ENCODE measurements at places on chromosomes 2 and 18.

- DNase-seq = no peak
Observed at GRCh38 chr18:62287781-62288664, 37.1 kb upstream of the TNFRSF11A start.

DNA sequence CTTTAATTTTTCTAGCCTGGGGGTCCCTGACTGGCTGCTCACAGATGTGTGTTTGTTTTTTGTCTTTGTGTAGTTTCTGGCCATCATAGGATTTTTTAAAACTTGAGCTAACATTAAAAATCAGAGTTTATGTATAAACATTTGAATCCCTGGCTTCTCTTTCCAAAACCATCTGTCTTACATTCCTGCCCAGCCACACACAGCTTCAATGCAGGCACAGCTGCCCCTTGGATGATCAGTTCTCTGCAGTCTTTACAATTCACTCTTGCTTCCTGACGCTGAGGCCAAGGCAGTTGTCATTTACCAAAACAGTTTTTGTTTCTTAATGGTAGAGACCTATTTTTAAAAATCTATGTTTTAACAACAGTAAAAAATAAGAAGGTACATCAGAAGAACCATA lies 169.2 kb upstream of the LRRTM1 start:
- DNase-seq = peak; percentile 34

- DNase-seq = peak; percentile 51
Observed at GRCh38 chr2:36408198-36408703, 52.7 kb downstream of the CRIM1 start.

DNA sequence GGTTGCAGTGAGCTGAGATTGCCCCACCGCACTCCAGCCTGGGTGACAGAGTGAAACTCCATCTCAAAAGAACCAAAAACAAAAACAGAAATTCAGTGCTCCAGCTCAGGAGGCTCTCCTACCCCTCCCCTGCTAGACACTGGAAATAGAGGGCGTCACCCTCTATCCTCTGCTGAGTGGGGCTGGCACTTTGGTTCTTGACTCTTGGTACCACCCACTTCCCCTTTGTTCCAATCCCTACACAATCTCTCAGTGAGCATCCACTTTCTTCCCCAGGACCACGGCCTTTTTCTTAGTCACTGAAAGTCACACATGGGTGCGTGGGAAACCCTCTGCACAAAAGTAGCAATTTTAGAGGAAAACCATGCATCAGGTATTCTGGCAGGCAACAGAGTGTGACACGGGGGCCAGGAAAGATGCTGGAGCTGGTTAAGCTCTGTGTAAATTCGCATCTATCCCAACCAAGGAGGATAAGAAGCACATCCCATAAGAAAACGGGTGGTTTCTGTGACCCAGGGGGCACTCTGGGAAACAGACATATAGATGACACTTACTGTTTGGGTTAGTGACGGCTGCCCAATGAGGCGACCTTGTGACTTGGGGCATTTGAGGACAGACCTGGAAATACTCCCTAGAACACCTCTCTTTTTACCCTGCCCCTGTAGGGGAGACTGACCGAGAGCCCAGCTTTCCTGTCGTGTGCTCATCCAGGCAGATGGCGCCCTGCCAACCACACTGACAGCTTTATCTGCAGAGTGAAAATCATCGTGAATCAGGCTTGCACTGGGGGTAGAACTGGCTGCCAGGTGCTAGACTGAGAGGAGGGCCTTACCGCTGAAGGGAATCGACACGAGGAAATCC lies 7.7 kb downstream of the HJURP start:
- no peak for DNase-seq

DNA sequence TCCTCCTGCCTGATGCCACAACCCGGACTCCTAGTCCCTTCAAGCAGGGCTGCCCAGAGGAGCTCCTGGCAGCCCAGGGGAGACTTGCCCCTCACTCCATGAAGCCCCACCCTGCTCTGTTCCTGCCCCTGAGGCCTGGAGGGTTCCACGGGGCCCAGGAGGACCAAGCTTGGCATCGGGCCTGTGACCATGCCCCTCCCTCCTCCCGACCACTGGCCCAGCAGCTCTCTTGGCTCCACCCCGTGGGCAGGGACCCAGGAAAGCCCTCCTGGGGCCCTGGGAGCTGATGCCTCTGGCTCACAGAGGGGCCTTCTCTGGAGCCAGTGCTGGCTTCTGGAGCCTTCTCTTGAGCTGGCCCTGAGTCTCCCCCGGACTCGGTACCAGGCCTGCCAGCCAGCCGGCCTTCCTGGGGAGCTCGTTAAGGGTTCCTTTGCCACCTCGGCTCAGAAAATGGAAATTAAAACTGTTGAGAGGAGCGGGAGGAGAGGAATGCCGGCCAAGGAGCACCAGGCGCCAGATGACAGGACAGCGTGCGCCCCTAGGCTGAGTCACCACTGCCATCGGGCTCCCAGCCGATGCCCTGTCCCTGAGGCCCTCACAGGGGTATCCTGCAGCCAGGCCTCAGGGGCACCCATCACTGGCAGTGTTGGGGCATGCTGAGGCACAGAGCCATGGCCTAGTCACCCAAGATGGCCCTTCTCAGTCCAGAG lies 40.6 kb upstream of the SNED1 start:
- peak; percentile 50 for DNase-seq

- DNase-seq = no peak
Observed at GRCh38 chr2:19185086-19185485, 173.3 kb downstream of the OSR1 start.

- no peak for DNase-seq
Observed at GRCh38 chr2:173238385-173238784, 116.3 kb upstream of the CDCA7 start.

- DNase-seq = no peak
Observed at GRCh38 chr18:74198453-74198852, 50.1 kb downstream of the TIMM21 start.

DNA sequence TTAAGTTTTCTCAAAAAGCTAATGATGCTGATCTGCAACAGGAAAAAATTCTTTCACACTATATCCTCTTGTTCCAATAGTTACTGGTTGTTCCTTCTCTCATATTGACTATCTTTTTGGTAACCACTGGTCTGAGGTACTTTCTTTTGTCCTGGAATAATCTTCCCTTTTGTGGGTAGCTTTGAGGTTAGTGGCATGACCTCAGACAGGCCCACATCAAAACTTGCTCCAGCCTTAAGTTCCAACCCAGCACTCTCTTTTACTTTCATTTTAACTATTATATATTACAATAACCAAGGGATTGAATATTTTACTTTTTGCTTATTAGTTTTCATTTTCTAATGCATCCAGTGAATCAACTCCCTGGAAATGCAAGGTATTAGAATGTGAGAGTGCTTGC lies 9.5 kb downstream of the REG1A start:
- no peak for DNase-seq

DNA sequence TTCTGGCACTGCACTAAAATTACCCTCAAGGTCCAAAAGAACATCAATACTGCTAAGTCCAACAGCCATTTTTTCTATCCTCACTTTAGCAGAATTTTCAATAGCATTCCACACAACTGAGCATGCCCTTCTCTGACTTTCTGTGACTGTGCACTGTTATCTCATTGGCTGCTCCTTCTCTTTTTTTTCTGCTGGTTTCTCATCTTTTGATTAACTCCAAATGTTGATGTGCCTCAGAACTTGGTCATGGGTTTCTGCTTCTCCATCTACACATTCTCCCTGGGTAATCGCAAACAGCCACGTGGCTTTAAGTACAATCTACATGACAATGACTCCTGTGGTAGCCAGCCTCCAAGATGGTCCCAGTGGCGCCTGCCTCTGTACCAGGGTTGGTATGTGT lies 75.0 kb upstream of the CD226 start:
- DNase-seq = no peak

DNA sequence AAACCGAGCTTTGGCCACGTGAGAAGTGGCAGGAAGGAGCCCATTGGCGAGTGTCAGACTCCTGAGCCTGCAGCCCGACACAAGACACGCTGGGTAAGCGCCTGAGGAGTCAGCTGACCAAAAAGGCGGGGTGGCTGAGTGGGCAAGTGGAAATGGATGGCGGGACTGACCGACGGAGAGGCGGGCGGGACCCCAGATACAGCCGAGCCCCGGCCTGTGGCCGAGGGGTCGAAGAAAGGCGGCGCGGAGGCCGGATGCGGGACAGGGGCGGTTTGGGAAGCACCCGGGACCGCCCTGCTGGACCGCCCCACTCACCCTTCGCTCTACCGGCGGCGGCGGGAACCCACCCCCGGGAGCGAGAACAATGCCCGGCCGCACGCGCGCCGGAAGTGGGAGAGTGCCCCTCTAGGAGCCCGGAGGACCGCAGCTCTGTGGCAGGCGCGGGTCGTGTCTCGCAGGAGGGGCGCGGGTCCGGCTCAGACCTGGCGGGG lies 22.8 kb downstream of the ZSCAN30 start:
- DNase-seq = peak; percentile 93

DNA sequence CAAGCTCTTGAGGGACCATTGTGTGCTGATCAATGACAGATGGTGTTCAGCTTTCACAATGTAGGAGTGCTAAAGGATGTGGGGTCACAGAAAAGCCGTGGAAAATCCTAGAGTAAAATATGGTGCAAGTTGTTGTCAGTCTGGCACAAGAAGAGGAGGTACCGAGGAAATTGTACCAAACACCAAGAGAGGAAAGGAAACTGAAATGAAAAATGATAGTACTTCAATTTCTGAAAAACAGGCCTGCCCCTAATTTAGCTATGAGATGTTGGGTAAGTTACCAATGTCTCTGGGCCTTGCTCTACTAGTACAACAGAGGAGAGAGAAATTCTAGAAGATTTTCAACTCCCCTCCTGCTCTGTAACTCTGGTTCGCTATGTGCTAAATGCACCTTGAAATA lies 78.8 kb upstream of the PELI1 start:
- DNase-seq = peak; percentile 48

DNA sequence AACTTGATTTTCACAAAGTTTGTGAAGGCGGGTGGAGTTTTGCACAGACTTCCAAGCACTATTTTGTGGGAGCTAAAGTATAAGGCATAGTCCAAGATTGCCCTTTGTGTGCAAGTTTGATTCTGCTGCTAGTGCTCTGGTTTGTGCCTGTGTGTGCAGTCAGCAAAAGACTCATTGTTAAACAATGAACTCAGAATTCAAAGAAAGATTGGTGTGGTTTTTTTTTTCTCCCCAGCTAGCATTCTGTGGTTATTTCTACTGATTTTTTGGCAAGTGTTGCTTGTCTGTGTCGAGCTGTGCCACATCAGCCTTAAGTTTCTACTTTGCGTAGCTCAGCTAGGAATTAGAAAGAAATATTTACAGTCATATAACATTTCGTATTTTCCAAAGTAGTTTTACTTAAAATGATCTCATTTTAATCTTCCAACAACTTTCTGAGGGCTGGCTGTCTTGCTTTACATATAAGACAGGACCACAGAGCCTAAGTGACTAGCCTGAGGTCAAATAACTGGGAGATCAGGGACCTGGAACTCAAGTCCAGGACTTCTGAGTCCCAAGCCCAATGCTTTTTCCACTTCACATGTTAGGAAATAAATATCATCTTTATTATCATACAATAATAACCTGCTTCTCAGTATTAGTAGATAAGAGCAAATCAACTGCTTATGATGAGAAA lies 69.8 kb downstream of the BABAM2 start:
- DNase-seq = peak; percentile 25

DNA sequence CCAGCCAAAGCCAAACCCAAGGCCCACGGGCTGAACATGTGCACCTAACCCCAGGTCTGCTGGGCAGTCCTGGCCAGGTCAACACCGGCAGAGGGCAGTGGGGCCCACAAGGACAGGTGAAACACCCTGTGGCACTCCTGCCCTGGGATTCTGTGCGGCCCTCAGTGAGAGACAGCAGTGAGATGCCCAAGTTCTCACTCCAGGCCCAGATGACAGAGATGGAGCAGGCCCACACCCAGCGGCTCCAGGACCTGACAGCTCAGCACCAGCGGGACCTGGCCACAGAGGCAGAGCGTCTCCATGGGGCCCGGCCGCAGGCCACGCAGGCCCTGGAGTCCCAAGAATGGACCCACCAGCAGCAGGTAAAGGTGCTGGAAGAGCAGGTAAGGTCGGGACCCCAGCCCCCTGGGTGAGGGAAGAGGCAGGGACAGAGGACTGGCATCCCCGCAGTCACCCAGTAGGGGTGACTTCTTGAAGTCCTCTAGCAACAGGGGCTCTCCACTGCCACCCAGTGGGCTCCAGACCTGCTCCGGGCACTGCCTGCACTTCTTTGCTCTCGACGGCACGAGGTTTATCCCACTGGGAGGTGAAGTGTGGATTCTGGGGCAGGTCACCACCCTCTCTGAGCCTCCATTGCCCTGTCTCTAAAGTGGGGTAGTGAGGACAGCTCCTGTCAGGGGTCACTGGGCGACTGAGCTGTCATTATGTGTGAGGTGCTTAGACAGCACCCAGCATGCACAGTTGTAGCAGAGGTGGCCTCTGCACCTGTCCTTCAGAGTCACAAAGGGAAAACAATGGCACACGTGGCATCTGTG lies 8.8 kb upstream of the SNED1 start:
- no peak for DNase-seq

- DNase-seq = no peak
Observed at GRCh38 chr18:9735238-9735637, 27.1 kb downstream of the RAB31 start.

- peak; percentile 6 for DNase-seq
Observed at GRCh38 chr2:80548469-80548868, 243.9 kb upstream of the LRRTM1 start.

DNA sequence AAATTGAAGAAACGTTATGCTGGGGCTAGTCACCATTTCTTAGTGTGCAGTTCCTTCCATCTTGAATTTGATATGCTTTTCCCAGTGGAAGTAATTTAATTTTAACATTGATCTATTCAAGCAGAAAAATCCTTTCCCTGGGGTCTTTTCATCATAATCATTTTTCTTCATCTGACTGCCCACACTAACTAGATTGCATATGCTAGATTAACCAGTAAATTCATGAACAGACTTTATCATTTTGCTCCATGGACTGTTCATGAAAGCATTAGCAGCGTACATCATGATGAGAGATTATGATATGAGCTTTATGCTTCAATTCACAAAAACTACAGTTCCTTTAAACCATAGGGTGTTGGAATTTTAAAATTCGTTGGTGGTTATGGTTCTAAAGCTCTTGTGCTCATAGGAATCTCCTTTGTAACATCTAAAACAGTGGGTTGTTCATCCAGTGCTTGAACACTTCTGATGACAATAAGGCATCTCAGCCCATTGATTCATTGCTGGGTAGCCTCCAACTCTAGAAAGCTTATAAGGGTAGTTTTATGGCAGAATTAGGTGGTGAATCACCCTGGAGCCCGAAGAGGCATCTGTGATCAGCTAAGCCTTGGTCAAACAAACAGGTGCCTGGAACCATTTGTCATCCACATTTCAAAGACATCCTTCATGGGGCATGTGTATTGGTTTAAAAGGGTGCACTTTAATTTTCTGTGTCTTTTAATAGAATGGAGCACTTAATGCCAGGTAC lies 77.2 kb upstream of the NDUFV2 start:
- no peak for DNase-seq

DNA sequence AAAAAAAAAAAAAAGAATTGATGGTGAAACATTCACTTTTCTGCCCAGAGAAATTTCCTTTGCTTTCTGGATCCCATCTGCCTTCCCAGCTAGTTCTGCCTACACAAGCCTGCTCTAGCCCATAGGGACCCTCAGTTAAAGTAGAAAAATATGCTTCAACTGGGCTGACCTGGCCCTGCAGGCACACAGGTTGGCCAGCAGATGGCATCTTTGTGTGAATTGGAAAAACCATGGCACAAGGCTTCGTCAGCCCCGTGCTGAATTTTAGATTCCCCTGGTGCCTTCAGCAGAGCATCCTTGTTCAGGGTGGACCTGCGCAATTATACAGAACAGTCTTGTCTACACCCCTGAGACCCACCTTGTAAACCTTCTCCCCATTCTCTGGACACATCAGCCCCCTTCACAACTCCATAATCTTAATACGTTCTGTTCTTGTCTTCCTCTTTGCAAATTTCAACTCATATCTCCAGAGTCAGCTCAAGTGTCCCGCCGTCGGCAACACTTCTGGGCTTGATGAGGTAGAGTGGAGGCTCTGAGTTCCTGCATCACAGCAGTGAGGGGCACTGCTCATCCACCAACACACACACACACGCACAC lies 114.5 kb downstream of the INSIG2 start:
- peak; percentile 70 for DNase-seq

Measured in muscle of leg (tissue), 16 donors.